ENCODE measurements at places on chromosomes 3 and 15. TPM values are rescaled to one million over a fixed set of nuclear protein-coding genes. Genes with fewer than 3 reads are reported as not detected.

GRCh38 chr3:102571720-102572384 lies 137.0 kb downstream of the ZPLD1 start:
- H3K4me3 ChIP-seq: no peak overlapping the region
- H3K27me3 ChIP-seq: no peaks in the 10 kb centered on the region
- H3K4me1 ChIP-seq: no peaks in the 10 kb centered on the region

- peaks cover 6% of the 10 kb centered on the region for H3K27me3 ChIP-seq
- no peak for DNase-seq
- no peaks in the 10 kb centered on the region for H3K36me3 ChIP-seq
- no peak overlapping the region for H3K4me3 ChIP-seq
- H3K27ac ChIP-seq: no peak overlapping the region
Measured at GRCh38 chr15:57516327-57517029, 75.2 kb upstream of the MYZAP start.

DNA sequence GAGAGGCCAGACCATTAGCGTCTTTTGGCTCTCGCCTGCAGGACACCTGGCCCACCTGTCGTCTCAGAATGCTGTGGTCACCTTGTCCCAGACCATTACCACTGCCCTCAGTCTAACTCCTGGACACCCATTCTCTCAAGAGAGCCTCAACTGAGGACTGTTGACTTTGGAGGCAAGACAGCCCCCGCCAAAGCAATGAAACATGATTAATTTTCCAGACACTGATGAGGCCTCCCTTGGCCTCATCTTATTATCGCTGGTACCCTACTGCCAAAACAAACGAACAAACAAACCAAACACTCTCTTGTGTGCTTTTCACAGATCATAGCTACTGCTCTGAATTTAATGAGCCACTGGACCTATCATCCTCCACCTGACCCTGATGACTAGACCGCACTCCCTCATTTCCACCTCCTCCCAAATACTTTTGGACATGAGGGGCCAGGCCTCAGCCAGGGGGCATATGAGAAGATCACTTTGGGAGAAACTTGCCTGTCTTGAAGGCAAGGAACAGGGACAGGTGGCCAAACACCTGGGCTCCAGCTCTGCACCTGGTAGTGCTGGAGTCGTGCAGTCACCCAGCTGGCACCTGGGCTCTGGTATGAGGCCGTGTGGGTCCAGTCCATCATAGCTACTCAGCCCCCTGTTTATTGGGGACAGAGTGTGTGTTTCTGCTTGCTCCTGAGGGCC lies 27.6 kb downstream of the ALS2CL start:
- no peaks in the 10 kb centered on the region for H3K36me3 ChIP-seq
- H3K27me3 ChIP-seq: peaks cover 3% of the 10 kb centered on the region

GRCh38 chr15:63610209-63610841 lies 13.1 kb downstream of the FBXL22 start:
- peak overlapping the region; percentile 23 for H3K27ac ChIP-seq
- H3K4me1 ChIP-seq: peaks cover 5% of the 10 kb centered on the region
- peak; percentile 82 for DNase-seq

- H3K36me3 ChIP-seq: no peaks in the 10 kb centered on the region
- no peak overlapping the region for H3K27ac ChIP-seq
- 0 out of 2 replicates have a peak, but pooled peaks cover 2% of the 10 kb centered on the region for H3K4me1 ChIP-seq
- no peaks in the 10 kb centered on the region for H3K27me3 ChIP-seq
Measured at GRCh38 chr3:195348426-195349115, 77.6 kb upstream of the XXYLT1 start.

GRCh38 chr15:90592131-90592881 lies 62.6 kb downstream of the CRTC3 start:
- H3K36me3 ChIP-seq: peaks cover 12% of the 10 kb centered on the region
- peak; percentile 90 for DNase-seq
- no peak overlapping the region for H3K4me3 ChIP-seq

DNA sequence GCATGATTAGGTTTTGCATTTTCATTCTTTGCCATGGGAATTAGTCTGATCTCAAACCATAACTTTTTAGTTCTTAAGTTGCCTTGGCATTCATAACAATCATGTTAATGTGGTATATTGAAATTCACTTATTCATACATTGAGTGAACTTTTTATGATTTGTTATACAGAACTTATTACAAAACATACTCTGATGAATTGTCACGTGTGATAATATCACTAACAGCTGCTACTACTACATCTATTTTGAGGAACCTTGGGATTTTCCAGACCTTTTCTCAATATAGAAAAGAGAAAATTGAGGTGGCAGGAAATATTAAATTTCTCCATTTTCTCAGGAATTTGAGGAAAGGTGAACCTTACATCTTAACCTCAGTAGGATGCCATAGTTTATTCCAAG lies 9.2 kb downstream of the LXN start:
- H3K36me3 ChIP-seq: peaks cover 27% of the 10 kb centered on the region
- H3K27ac ChIP-seq: no peak overlapping the region
- H3K27me3 ChIP-seq: no peaks in the 10 kb centered on the region
- no peak for DNase-seq

DNA sequence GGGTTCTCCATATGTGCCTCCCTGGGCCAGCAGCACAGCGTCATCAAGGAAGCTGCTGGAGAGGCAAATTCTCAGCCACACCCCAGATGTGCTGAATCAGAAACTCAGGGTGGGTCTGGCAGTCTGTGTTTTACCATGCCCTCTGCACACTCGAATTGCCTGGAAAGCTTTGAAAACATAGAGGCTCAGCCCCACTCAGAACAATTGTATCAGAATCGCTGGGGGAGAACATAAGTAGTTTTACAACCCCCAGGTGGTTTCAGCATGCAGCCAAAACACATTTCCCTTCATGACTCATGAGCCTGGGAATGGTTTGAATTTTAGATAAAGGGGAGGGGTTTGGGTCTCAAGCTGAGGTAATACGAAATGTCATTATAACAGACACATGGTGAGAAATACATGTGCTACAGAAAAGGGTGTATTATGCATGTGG lies 9.6 kb downstream of the TGM4 start:
- H3K4me1 ChIP-seq: peaks cover 24% of the 10 kb centered on the region
- no peak overlapping the region for H3K4me3 ChIP-seq
- H3K36me3 ChIP-seq: no peaks in the 10 kb centered on the region
- H3K27ac ChIP-seq: peak overlapping the region; percentile 2
- peak; percentile 95 for DNase-seq

GRCh38 chr15:66753687-66754377 lies 51.8 kb downstream of the SMAD6 start:
- H3K4me3 ChIP-seq: no peak overlapping the region
- H3K27ac ChIP-seq: no peak overlapping the region
- DNase-seq: no peak
- H3K27me3 ChIP-seq: no peaks in the 10 kb centered on the region

- H3K27ac ChIP-seq: no peak overlapping the region
- H3K27me3 ChIP-seq: no peaks in the 10 kb centered on the region
- H3K36me3 ChIP-seq: no peaks in the 10 kb centered on the region
- H3K4me3 ChIP-seq: no peak overlapping the region
- H3K4me1 ChIP-seq: no peaks in the 10 kb centered on the region
- DNase-seq: no peak
Measured at GRCh38 chr3:95341314-95341713, 1278.5 kb downstream of the NSUN3 start.

- no peaks in the 10 kb centered on the region for H3K27me3 ChIP-seq
- no peak overlapping the region for H3K27ac ChIP-seq
- no peak overlapping the region for H3K4me3 ChIP-seq
- no peaks in the 10 kb centered on the region for H3K4me1 ChIP-seq
- DNase-seq: peak; percentile 93
Measured at GRCh38 chr3:57706462-57706861, 13.6 kb upstream of the DENND6A start.

GRCh38 chr3:196528639-196529233 lies 13.6 kb upstream of the SMCO1 start:
- no peaks in the 10 kb centered on the region for H3K27me3 ChIP-seq
- H3K36me3 ChIP-seq: no peaks in the 10 kb centered on the region
- DNase-seq: peak; percentile 26
- H3K27ac ChIP-seq: peak overlapping the region; percentile 39

DNA sequence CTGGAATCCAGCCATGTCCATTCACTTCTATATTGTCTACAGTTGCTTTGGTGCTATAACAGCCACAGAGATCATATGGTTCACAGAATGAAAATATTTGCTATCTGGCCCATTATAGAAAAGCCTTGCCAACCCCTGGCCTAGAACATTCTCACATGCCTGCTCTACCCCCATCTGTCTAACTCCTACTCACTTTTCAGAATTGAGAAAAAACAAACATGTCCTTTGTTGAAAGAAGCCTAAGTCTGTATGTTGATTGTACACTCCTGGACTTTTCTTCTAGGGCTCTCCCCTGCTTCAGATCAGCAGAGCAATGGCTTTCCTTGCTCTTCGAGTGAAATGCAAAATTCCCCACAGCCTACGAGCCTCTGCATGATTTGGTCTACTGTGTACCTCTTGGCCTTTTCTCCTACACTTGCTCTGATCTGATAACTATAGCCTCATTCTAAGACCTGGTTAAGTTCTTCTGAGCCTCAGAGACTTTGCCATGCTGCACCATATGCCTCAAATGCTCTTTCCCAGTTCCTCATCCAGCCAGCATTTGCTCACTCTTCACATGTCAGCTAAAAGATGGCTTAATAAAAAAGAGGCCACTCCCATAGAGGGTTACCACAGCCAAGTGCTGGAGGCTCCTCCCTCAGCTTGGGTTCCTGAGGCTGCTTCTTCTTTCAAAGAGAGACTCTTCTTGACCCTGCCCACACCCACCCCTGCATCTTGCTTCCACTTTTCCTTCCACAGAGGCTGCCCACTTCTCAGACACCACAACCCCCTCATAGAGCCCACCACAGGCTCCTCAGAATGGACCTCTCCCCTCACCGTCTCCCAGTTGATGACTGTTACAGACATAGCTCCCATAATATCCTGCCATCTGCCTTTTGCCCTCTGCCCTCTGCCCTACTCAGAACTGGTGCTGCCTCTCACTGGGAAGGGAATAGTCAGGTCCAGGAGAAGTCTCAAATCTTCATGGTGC lies 22.9 kb upstream of the DCLK3 start:
- no peak overlapping the region for H3K4me3 ChIP-seq
- H3K4me1 ChIP-seq: no peaks in the 10 kb centered on the region
- no peaks in the 10 kb centered on the region for H3K36me3 ChIP-seq
- H3K27ac ChIP-seq: no peak overlapping the region

DNA sequence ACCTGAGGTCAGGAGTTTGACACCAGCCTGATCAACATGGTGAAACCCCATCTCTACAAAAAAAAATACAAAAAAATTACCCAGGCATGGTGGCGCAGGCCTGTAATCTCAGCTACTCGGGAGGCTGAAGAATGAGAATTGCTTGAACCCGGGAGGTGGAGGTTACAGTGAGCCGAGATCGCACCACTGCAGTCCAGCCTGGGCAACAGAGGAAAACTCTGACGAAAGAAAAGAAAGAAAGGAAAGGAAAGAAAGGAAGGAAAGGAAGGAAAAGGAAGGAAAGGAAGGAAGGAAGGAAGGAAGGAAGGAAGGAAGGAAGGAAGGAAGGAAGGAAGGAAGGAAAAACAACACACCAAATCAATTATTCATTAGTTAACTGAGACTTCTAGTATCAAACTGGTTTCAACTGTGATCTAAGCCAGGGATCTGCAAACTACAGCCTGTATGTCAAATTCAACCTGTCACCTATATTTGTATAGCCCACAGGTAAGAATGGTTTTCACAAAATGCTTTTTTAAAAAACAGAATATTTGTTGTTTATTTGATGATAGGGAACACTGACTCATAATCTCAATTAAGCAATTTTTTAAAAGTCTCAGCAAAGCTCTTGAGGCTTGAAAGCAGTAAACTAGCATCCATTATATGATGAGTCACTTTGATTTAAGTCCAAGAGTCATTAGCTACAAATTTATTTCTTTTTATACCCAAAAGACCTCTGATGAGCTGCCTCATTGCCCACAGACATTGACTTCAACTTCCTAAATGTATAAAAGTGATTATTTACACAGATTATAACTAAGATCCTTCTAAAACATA lies 127.6 kb downstream of the TBL1XR1 start:
- peak; percentile 75 for DNase-seq
- no peak overlapping the region for H3K27ac ChIP-seq
- H3K4me3 ChIP-seq: no peak overlapping the region
- H3K27me3 ChIP-seq: no peaks in the 10 kb centered on the region
- H3K4me1 ChIP-seq: peaks cover 6% of the 10 kb centered on the region
- no peaks in the 10 kb centered on the region for H3K36me3 ChIP-seq

DNA sequence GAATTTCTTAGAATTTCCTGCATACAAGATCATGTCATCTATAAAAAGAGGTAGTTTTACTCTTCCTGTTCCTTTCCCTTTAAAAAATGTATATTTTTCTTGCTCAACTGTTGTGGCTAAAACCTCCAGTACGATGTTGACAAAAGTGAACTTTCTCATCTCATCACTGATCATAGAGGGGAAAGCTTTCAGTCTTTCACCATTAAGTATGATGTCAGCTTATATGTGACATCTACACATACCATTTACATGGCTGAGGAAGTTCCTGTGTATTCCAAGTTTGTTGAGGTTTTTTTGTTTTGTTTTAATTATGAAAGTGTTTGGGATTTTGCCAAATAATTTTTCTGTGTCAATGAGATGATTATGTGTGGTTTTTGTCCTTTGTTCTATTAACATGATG lies 173.6 kb downstream of the PLD1 start:
- no peak overlapping the region for H3K4me3 ChIP-seq
- H3K4me1 ChIP-seq: peaks cover 5% of the 10 kb centered on the region
- no peaks in the 10 kb centered on the region for H3K27me3 ChIP-seq
- no peaks in the 10 kb centered on the region for H3K36me3 ChIP-seq
- H3K27ac ChIP-seq: no peak overlapping the region
- DNase-seq: no peak

- no peak for DNase-seq
- H3K4me1 ChIP-seq: no peaks in the 10 kb centered on the region
- no peak overlapping the region for H3K27ac ChIP-seq
- H3K27me3 ChIP-seq: no peaks in the 10 kb centered on the region
Measured at GRCh38 chr3:15659254-15659975, 57.9 kb downstream of the BTD start.

DNA sequence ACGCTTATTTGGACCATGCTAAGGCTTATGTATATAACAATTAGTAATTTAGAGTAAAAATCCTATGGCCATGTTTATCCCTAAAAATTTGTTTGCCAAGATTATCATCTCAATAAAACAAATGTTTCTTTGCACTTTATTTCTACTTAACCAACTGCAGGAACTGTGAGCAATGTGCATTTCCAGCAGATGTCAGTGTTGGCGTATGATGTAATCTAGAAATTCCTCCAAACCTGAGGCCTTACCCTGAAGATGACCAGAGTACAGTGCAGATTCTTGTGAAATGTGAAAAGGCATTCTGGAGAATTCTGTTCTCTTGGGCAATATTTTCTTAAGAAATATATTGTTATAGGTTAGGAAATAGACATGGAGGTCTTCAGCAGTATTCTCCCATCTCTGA lies 205.9 kb downstream of the MBNL1 start:
- H3K27me3 ChIP-seq: no peaks in the 10 kb centered on the region
- no peak overlapping the region for H3K4me3 ChIP-seq
- DNase-seq: peak; percentile 84
- H3K4me1 ChIP-seq: no peaks in the 10 kb centered on the region
- no peaks in the 10 kb centered on the region for H3K36me3 ChIP-seq

GRCh38 chr15:42707873-42708544 lies 28.9 kb downstream of the CDAN1 start:
- no peaks in the 10 kb centered on the region for H3K36me3 ChIP-seq
- no peaks in the 10 kb centered on the region for H3K27me3 ChIP-seq
- H3K4me3 ChIP-seq: no peak overlapping the region

CFAP100 gene
- total RNA-seq: not detected

MAP3K13 gene
- 17.6 TPM for total RNA-seq

COL8A1 gene
- 119 TPM for total RNA-seq

DUOX2 gene
- not detected for total RNA-seq

GPR160 gene
- total RNA-seq: 0.28 TPM

FBXL2 gene
- total RNA-seq: 15.6 TPM

ADAMTS17 gene
- total RNA-seq: 0.28 TPM

PLA1A gene
- total RNA-seq: not detected

C3orf49 gene
- not detected for total RNA-seq

KBTBD8 gene
- total RNA-seq: 8.6 TPM

MEIS2 gene
- total RNA-seq: 50.3 TPM

RTP1 gene
- not detected for total RNA-seq

NXPE3 gene
- 23.1 TPM for total RNA-seq
